Fibroblast of mammary gland (primary cell): ENCODE measurements at places on chromosomes 7 and 10.
A peak's percentile ranks its signal among the peaks of the same experiment; 100 is the strongest.

DNA sequence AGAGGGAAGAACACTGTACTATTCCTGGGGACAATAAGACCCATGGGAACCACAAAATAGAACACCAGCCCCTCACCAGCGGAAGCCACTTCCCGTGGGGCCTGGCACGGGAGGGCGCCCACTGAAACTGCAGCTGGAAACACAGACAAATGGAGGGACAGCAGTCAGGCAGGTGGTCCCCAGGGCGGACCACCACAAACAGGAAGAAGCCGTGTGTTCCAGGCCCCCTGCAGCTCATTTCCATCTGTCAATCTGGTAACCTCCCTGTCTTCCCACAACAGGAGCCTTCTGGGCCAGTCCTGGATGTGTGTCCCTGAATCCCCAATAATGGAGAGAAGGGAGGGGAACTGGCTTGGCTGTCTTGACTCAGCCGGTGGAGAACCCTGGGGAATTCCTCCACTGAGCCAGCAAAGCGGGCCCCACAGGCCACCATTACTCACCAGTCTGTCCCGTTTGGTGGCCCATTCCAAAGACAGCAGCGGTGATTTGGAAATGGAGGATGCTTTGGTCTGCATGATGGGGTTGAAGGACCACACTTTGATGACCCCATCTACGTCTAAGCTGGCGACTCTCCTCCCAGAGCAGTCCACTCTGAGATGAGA is 16.7 kb downstream of the WDR91 start:
- peak; percentile 52 for DNase-seq

GRCh38 chr10:121362026-121362425 is 236.2 kb downstream of the FGFR2 start:
- no peak for DNase-seq

DNA sequence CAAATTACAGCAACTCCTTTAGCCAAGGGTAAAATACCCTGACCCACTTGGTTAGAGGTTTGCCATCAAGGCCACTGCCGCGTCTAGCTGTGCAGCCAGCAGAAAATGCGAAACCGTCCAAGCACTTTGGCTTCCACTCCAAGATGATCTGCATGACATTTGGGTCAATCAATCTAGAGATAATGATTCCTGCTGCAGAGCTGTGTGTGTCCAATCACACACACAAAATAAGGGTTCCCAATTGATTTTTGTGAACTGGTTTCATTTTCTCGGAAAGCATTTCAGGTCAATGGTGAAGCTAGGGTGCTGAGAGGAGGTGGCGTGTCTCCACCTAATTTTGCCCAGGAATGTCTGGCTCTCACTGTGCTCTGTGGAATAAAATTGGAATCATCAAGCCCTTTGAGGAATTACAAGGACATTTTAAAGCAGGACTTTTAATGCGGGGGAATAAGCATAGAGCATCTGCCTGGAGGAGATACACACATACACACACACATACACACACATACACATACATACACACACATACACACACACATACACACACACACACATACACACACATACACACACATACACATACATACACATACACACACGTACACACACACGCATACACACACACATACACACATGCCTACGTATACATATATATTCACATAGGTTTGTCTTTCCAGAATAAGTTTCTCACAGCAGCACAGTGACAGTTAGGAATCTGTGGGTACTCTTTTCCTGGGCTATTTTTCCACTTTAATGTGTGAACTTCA is 59.5 kb downstream of the ACADSB start:
- DNase-seq = no peak

DNA sequence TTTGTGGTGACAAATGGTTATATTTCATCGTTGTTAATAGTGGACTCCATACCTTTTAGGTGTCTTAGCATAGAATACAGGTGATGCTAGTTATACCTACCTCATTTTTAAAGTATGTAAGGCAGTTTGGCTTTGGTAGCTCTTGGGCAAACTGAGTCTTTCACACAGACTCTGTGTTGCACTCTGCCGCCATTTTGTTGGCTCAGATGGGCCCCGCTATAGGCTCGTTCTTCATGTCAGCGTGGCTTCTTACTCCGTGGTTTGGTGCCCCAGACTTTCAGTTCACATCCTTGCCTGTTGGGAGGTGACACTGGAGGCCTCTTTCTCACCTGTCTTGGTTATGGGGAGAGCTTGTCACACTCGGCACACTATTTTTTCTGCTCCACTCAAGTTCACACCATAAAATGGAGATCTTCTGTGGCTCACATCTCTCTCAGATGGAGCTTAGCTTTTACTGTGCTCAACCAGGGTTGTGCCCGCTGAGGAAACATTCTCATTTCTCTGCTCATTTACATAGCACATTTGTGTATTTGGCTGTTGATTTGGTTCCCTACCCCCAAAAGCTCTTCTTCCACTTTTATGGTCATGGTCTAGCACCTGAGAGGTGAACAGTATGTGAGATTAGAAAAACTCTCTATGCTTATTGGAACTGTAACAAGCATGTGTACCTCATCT is 178.5 kb downstream of the ARID5B start:
- no peak for DNase-seq

DNA sequence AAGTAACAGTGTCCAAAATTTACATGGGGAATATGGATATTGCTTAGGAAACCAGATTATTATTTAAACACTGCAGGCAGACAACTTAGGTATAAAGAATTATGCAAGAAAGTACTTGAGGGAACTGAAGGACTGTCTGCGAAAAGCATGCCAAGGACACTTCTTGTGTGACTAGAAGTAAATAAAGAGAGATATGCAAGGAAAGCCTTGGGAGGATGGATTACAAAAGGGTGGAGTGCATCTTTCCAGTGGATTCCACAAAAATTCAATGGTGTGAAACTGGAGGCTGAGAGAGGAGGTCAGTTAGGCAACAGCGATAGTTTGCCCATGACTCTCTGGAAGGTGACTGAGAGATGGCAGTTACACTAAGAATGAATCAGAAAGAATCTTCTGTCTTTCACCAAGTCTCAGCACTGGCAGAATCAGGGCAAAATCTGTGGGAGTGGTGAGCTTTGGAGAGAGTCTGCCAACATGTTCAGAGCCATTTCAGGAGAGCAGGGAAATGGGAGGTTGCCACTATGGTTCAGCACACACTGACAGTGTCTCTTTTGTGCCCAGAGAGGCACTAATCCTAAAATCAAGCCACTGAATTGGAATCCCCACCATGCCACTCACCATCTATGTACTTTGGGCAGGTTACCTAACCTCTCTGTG is 331.6 kb downstream of the BMPER start:
- no peak for DNase-seq

DNA sequence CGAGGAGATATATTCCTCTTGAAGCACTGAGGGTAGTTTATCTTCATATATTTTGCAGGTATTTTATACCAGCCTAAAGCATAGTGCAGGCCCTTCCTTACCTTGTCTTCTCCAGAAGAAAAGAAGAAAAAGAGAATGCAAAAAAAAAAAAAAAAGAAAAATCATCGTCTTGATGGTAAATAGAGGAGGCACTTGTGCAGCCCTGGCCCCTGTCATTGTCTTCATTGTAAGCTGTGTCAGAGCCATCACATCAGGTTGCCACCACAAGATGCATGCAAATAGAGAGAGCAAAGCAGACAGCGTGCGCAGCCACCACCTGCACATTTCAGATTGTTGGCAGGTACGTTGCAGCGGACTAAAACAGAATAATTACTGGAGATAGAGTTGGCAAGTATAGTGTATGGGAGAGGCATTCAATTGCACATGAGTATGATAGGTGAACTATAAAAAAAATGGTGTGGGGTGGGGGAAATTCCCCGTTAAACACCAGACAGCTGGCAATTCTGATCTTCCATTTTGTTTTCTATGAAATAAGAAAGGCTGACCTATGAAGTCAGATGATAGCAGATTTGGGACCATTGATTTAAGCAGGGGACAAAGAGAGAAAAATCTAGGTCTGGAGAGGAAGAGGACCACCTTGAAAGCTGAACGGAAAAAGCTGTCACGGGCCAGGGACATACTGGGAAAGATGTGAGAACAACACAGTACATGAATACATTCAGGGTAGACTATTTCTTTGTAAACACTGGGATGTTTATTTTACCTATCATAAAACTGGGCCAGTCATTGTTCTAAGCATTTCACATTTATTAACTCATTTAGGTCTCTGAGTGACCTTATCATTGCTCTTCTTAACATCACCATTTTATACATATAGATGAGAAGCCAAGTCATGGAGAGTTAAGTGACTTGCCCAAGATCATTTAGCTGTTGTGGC is 306.3 kb upstream of the SP8 start:
- no peak for DNase-seq

- DNase-seq = no peak
Measured at GRCh38 chr10:3142146-3142875, 30.3 kb downstream of the PITRM1 start.

- DNase-seq = no peak
Measured at GRCh38 chr7:24337180-24337579, 53.2 kb downstream of the NPY start.

DNA sequence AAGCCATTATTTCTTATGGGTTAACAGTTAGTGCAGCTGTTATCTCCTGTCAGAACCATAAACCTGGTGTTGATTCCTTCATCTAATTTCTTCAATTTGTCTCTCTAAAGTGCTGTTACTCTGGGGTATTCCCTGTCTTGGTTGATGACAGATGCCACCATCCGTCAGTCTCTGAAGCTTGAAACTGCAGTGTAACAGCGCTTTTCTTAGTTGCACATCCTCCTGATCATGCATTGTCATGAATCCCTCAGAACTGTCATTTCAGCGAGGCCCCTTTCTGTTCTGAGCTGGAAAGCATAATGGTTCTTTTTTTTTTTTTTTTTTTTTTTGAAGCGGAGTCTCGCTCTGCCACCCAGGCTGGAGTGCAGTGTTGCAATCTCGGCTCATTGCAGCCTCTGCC is 193.9 kb downstream of the SDK1 start:
- DNase-seq = no peak

DNA sequence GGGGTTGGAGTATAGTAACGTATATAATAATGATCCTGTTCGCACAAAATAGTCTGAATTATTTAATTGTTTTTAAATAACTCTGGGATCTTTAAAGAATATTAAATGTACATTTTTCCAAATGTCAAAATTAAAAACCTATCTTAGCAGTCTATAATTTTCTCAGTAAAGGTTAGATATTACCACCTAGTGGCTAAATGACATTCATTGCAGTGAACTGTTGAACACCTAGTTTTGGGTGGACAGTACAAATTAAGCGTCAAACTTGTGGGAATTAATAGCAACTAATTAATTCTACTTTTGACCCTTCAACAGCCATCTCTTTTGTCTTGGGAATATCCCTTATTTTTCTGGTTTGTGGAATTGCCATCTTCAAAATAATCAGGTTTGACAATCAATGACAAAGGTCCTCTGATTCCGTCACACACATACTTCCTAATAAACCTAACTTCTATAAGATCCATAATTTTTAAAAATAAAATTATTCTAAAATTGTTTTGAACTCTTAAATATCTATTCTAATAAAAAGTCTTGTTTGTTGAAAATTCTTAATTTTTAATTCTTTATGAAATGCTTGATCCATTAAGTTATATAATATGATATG is 165.7 kb downstream of the SEMA3D start:
- peak; percentile 31 for DNase-seq

DNA sequence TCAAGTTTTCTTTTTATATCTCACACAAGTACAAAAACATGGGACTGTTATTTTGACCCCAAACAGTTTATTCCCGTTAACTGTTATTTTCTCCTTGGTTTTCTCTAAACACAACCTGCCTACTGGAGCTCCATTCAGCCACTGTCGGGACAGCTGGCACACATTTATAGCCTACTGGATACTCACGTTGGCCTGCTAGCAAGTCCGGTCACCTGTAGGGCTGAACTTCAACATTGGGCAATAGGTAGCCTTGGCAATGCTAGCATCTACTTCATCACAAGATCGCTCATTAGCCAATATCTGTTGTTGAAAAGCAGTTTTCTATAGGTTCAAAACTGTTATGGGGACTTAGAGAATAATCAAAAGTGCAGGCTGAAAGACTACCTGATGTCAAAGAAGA is 32.3 kb downstream of the RHOBTB1 start:
- DNase-seq = no peak

DNA sequence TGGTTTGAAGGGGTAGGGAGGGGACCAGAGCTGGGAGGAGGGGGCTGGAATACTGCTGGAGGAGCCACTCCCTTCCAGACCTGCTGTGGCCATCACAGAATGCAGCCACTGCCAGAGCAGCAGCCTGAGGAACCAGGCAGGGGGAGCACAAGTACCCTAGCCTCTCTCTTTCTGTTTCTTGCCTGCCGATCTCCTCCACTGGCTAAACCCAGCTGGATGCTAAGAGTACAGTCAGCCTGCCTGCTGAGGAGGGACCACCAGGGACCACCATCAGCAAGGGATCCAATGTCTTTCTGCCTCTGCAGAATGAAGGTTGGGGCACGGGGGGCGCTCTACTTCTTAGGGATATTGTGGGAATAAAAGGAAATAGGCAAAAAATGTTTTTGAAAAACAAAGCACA is 4.7 kb downstream of the BLVRA start:
- DNase-seq = no peak

- peak; percentile 60 for DNase-seq
Measured at GRCh38 chr7:80584778-80585177, 53.7 kb upstream of the CD36 start.
